Femur (tissue), 1 donor: ENCODE measurements at places on chromosomes 2 and 18.
A peak's percentile ranks its signal among the peaks of the same experiment; 100 is the strongest.

DNA sequence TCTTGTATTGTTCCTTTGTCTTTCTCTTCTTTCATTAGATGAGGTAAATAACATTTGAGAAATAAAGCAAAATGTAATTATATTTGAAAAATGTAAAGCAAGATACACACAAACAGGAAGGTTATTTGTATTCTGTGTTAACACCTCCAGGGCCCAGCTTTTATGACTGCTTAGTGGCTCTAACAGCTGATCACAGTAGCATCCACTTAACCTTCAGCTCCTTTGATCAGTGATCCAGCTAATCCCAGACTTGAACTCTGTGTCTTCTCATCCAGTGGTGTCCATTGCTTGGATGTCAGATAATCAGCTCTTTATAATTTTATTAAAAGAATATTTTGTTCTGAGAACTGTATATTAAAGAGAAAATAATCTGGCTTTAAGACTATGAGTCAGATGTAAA is 44.5 kb downstream of the PSMD14 start:
- no peak for DNase-seq

GRCh38 chr2:29304399-29305060 is 189.3 kb downstream of the CLIP4 start:
- DNase-seq: no peak

DNA sequence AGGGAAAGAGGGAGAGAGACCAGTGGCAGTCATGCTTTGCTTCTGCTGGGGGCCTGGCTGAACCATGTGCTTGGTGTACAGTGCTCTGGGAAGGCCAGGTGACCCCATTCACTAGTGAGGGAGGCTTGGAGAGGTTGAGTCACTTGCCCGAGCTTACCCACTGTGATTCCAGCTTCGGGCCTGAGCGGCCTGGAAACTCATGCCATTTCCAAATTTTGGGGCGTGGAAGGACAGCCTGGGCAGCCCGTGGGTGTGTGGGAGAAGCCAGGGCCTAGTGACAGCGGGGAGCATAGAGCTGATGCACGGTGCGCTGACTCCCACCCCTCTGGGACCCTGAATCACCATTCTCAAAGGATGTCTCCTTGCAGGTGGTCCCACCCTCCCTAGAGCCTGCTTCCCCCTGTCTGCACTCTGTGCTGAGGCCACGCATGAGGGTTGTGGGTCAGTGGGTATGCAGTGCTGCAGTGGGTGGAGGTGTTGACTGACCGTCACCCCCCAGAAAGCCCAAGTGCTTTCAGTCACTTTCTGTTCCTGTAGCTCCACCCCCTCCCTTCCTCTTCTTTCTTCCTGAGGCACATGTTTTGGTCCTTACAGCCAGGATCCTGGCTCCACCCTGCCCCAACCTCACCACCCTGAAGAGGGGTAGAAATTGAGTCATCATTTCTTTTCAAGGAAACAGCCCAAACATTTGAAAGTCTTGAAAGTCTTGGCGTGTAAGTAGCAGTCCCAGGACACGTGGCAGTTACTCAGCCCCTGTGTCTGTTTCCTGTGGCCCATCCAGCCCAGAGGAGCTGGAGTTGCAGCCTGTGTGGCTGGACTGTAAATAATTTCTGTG is 69.3 kb upstream of the MCFD2 start:
- DNase-seq: peak; percentile 57

DNA sequence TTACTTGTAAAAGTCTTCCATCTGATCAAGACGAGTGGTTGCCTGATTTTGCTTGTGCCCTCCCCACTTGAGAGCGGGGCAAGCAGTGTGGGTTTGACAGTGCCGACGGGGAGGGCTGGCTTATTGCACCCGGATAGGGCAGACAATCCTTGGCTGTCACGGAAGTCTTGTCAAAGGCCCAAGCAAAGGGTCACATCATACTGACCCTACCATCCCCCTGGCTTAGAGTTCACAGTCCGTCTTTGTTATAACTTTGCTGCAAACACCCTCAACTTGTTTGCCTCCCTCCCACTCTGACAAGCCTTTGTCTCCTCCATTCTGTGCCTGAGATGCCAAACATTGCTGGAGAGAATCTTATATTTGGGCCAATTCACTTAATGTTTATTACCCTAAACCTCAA is 165.9 kb upstream of the MSH6 start:
- no peak for DNase-seq

DNA sequence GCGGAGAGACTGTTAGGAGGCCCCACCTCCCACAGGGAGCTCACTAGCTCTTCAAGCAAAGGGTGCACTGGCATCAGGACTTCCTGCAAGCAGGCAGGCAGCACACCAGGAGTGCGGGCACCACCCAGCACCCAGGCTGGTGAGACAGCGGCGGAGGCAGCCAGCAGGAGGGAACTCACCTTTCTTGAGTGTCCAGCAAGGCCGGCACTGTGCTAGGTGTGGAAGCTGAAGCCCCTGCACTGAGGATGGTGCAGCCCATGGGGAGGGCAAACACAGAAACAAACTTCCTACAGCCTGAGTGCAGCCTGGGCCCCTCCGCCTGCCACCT is 100.7 kb upstream of the ID2 start:
- DNase-seq: no peak

DNA sequence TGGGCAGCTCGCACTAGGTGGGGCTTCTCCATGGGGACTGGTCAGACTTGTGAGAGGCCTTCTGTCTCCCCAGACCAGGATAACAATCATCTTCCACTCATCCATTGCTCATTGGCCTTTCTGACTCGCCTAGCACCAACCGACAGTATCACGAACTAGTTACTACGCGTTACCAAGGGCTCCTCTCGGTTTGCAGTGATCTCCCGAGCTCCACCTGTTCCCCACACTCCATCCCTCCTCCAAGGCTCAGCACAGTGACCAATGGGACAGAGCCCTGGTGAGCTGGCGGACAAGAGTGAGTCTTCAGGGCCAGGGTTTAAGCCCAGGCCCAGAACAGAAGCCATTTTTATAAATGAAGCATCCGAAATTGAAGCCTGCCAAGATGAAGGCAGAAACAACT is 42.8 kb upstream of the SMAD7 start:
- peak; percentile 37 for DNase-seq

- no peak for DNase-seq
These were observed 232.1 kb downstream of the NAPG start for GRCh38 chr18:10757946-10758345.

GRCh38 chr18:57581301-57581934 is 5.1 kb downstream of the FECH start:
- DNase-seq: no peak

DNA sequence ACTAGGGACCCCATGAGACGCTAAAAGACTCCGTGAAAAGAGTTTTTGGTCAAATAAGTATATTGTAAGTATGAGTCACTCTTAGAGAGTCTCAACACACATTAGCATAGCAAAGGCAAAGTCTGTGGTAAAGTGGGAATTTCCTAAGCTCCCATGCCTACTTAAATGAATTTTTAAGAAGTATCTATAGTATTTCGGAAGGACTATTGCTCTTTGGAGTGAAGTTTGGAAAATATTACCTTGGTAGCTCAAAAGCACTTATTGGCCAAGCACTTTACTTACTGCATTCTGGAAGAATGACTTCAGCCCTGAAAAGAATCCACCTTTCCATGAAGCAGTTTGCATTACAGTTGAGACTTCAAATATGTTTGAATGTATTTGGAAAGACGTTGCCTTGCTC is 57.1 kb downstream of the CAVIN2 start:
- DNase-seq: no peak

- DNase-seq: no peak
These were observed 21.5 kb upstream of the SPRED2 start for GRCh38 chr2:65453916-65454315.

DNA sequence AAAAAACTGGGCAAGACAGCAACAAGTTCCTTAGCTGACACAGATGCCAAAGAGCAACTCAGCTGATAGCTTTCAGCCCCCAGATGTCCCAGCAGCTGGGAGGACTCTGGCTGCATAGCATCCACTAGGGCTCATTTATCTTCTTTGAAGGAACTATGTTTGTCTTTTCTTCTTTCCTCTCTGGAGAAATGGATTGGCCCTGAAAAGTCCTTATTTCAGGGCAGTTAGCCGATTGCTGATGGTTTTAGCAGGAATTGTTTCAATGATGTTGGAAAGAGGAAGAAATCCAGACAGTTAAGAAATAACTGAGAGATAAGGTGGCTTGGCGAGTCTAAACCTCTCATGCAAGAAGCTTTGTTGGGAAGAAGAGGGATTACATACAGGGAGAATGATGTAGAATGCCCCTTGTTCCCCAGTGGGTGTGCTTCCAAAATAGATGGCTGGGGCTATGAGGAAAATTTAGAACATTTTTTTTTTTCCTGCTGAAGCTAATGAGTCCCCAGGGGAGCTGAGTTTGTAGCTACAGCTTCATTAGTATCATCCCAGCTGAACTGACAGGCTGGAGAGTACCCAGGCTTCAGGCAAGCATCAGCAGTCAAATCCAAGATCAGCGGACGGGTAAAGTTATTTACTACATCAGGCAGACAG is 33.6 kb upstream of the SERPINE2 start:
- DNase-seq: peak; percentile 66

GRCh38 chr2:20291106-20291564 is 59.5 kb downstream of the PUM2 start:
- DNase-seq: peak; percentile 41

- DNase-seq: peak; percentile 78
These were observed 55.2 kb downstream of the CCDC88A start for GRCh38 chr2:55364189-55365055.

- peak; percentile 91 for DNase-seq
These were observed at the start of gene SANBR for GRCh38 chr2:61065714-61066709. Gene SANBR (plus strand): TSS chr2:61065871. CDS start chr2:61070351, 4,480 bp downstream.

GRCh38 chr18:55069497-55069896 is 110.2 kb upstream of the CCDC68 start:
- no peak for DNase-seq

GRCh38 chr2:18066066-18066465 is 187.6 kb downstream of the KCNS3 start:
- no peak for DNase-seq

DNA sequence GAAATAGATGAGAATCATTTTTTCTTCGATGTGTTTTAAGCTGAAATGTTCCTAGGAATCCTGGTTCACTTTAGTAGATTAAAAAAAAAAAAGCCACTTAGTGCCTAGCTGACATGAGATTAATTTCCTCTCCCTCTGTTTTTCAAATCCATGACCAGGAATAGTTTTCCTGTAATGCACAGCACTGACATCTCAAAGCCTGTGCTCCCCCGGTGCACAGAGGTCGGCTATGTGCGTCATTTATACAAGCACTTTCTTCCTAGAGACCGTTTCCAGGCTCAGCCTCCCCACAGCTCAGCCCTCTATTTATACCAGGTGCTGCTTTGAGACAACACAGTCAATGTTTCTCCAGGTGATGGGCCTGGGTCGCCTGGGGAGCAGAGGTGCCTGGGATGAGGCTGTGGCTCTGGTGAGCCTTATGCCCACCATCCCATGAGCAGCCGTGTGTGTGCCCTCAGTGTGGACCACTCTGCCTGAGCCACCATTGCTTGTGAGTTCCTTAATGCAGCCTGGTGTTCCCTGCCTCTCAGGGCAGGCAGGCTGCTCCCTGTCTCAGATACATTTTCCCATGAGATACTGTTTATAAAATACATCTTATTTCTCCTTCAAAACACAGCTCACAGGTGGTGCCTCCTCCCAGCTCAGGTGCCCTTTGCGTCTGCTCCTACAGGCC is 515.7 kb upstream of the HS6ST1 start:
- DNase-seq: no peak

DNA sequence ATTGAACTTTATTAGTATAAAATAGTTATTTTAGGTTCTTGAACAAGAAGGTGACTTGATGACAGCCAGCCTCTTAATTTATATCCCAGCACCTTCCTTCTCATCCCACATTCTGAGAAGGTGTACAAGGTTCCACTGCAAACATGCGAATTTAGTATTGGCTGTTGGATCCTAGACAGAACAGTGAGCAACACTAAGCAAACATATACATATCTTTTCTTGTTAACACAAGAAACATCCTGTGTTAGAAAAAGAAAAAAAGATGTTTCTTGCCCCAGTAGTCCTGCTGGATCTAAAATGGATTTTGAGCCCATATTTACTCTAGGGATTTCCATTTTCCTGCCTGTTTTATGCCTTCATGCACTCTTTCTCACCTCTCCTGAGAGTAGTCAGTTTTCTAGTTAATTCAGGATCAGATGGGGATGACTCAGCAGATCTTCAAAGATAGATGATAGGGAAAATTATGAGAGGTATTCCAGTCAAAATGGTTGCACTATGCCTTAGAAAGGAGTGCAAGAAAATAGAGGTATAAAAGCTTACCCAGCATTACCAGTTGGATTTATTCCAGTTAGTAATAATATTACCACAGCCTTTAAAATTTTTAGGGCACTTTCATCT is 336.5 kb downstream of the MEIS1 start:
- DNase-seq: no peak

GRCh38 chr2:76448956-76449355 is 738.2 kb upstream of the GCFC2 start:
- no peak for DNase-seq

DNA sequence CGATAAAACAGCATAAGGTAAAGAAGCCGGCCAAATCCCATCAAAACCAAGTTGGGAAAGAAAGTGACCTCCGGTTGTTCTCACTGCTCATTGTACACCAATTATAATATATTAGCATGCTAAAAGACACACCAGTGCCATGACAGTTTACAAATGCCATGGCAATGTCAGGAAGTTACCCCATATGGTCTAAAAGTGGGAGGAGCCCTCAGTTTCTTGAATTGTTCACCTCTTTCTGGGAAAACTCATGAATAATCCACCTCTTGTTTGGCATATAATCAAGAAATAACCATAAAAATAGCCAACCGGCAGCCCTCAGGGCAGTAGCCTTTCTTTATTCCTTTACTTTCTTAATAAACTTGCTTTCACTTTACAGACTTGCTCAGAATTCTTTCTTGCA is 544.9 kb upstream of the SETBP1 start:
- DNase-seq: no peak

- no peak for DNase-seq
These were observed 104.3 kb downstream of the PLB1 start for GRCh38 chr2:28600181-28600580.

DNA sequence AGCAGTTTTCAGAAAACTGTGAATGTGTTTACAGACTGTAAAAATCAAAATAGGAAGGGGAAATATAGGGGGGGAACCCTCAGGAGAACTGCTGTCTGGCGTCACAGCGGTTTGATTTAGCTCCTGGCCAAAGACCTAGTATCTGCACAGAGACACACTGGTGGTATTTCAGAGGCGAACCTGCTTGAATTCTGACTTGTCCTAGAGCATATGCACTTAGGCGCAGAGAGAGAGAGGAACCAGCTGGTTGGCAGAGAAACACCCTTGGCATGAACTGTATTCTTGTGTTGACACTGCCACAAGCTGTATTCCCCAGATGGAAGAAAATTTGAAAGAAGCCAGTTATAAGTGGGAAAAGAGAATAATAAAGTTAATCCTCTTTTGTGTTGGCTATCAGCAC is 506.5 kb upstream of the NRP2 start:
- peak; percentile 31 for DNase-seq

- DNase-seq: no peak
These were observed 57.3 kb downstream of the TNS1 start for GRCh38 chr2:217945530-217945929.

- DNase-seq: no peak
These were observed 73.4 kb upstream of the ATL2 start for GRCh38 chr2:38450509-38450908.

DNA sequence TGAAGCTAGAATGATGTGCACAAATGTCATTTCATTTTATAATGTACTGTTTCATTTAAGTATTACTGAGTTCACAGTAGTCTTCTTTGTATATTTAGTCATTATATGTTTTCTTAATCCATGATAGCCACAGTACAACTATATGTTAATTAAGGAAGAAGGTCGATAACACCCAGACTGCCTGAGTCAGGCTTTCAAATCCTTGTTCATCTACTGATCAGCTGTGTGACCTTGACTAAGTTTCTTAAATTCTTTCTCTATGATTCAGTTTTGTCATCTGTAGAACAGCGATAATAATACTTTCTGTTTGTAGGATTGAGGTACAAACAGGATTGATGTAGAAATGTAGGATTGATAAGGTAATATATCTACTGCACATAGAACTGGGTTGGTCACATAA is 5.4 kb downstream of the GCC2 start:
- no peak for DNase-seq
